ENCODE measurements at places on chromosomes 6 and 20. TPM values are rescaled to one million over a fixed set of nuclear protein-coding genes. Genes with fewer than 3 reads are reported as not detected.

DNA sequence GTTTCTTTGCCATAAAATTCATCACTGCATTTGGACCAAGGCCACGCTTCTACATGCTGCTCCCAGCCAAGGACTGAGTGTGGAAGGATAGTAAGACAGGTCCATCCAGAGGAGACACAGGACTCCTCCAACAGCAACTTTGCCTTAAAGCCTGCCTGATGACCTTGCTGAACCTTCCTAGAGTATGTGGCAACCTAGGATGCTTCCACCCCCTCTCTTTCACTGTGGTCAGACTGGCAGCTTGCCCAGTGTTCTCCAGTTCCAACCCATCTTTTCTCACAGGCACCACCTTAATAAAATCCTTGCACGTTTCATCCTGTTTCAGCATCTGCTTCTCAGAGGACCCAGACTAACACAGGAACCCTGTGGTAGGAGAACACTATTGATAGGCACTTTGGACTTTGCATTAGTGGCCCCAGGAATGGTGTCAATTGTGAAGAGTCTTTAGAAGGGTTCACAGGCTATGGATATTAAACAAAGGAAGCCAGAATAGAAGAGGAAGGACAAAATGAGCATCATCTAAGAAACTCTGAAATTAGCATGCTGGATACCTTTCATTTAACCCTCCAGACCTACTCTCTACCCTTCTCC, 2.4 kb upstream of the PKHD1 start:
- DNase-seq = no peak

GRCh38 chr6:131292145-131292938, 157.1 kb downstream of the AKAP7 start:
- no peak for DNase-seq

DNA sequence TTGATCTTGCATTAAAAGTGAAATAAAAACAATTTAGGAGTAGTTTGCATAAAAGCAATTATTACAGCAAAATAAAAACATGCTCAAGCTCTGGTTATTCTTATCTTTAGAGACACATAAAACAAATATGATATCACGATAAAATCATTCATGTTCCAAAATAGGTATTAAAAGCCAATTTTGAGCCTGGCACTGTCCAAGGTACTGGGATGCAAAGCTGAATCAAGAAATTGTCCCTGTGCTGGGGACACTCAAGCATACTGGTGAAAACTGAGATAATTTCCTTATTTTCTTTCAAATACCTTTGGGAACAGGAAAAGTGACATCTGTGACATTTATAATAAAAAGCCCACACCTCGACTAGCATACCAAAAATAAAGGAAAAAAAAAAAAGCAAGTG, 931 bp upstream of the MTCL3 start:
- no peak for DNase-seq

RIPPLY2 gene
- total RNA-seq = not detected

STX11 gene
- 7.0 TPM for total RNA-seq
